ENCODE measurements at places on chromosomes 16 and 17. TPM values are rescaled to one million over a fixed set of nuclear protein-coding genes. Genes with fewer than 3 reads are reported as not detected.

TMEM235 gene
- total RNA-seq, result not detected

CCDC57 gene
- 88.7 TPM for total RNA-seq

NPTX1 gene
- not detected for total RNA-seq

KRT33A gene
- total RNA-seq, result not detected

KATNB1 gene
- 25.9 TPM for total RNA-seq

GRCh38 chr16:49459953-49460735 lies 86.5 kb downstream of the C16orf78 start:
- no peak for DNase-seq

DNA sequence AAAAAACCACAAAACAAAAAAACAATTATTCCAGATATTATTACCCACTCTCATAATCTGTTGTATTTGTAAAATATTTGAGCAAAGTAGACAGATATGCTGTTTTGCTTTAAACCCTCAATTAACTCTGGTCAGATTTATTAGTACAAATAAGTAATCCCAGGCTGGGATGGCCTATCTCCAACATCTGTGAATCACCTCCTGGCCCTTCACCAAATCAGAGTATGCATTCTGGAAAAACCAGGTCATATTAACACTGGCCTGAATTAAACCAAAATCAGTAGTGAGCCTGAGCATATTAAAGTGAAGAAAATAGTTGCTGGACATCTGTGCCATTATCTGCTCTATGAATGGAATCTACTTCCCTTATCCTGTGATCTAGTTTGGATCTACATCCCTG lies 41.0 kb downstream of the STAT3 start:
- DNase-seq, result no peak

- DNase-seq, result no peak
Measured at GRCh38 chr16:1539720-1540555, 6.5 kb downstream of the TMEM204 start.

DNA sequence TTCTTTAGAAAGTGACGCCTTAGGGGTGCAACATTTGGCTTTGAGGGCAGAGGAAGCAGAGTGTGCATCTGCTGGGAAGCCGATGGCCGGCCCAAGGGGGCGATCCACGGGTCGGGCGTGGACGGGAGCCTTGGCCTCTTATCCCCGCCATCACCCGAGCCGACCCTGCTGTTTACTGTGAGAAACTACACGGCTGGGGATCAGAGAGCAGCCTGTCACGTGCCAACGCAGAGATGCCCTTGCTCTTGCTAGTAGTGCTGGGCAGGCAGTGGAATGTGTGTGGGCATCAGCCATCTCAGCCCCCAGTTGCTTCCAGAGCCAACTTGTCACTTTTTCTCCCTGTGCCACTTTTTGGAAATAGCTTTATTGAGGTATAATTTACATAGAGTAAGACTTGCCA lies 26.7 kb upstream of the ITGB4 start:
- no peak for DNase-seq

- no peak for DNase-seq
Measured at GRCh38 chr16:57310801-57311200, 26.3 kb upstream of the PLLP start.

DNA sequence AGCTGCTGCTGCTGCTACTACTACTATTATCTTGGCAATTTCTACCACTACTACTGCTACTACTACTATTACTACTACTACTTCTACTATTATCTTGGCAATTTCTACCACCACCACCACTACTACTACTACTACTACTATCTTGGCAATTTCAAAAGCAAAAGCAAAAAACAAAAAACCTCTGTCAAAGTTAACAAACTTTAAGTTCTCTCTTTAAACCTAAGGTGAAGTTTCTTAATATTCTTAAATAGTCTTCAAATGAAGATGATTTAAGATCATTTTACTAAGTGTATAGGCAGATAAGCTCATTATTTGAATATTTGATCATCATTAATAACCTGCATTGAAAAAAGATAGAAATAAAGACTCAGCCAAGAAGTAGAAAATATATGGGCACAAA lies 118.5 kb downstream of the BRIP1 start:
- DNase-seq, result no peak

- DNase-seq, result no peak
Measured at GRCh38 chr17:5181509-5182305, 10.0 kb downstream of the ZNF594 start.

GRCh38 chr16:61892531-61892930 lies 143.7 kb downstream of the CDH8 start:
- DNase-seq, result no peak

DNA sequence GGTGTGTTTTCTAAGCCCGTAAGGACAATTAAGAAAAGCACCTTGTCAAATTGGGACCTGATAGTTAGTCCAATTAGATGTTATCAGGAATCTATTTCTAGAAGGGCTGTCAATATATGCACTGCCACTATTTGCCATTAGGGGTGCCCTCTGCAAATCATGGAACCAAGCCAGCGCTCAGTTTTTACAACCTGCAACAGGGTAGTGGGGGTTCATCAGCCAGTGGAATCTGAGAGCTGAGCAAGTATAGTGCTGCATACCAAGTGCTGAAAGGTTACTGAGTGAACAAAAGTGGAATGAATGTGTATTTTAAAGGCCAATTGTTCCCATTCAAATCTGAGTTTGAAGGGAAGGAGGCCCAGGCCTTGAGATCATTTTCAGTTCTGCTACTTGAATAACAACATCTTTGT lies 10.4 kb downstream of the PRR11 start:
- DNase-seq, result peak; percentile 49

DNA sequence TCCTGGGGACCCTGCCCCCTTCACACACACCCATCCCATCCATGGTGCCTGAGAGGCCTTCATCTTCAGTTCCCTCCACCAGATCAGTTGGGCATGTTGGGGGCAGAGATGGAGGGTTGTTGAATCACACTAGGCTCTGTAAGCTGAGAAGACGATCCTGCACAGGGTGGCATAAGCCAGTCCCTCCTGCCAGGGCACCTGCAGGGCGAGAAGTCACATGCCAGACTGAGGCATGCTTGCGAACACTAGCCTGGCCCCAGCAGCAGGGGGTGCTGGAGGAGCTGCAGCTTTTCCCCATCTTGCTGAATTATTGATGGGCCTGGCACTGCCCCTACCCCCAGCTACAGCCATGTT lies 6.1 kb upstream of the TBX2 start:
- no peak for DNase-seq

GRCh38 chr17:65536573-65537342 lies 24.7 kb downstream of the AXIN2 start:
- DNase-seq, result no peak

- DNase-seq, result no peak
Measured at GRCh38 chr17:57555636-57556175, 189.4 kb downstream of the CCDC182 start.

DNA sequence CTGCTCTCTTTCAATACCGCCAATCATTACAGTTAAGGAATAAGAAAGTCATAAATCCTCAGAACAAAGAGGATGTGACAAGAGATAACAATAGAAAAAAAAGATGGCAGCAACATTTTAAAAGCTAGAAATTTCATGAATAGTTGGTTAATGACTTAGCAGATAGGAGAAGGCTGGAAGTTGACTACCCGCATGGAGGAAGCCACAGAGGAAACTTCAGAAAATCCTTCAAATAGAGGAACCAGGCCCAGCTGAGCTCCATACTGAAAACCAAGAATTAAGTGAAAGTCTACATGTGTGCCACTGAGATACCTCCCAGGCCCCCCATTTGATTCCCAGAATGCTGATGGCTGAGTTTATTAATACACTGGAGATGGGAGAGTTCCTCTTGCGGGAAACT lies 109.3 kb downstream of the GSG1L start:
- DNase-seq, result no peak

DNA sequence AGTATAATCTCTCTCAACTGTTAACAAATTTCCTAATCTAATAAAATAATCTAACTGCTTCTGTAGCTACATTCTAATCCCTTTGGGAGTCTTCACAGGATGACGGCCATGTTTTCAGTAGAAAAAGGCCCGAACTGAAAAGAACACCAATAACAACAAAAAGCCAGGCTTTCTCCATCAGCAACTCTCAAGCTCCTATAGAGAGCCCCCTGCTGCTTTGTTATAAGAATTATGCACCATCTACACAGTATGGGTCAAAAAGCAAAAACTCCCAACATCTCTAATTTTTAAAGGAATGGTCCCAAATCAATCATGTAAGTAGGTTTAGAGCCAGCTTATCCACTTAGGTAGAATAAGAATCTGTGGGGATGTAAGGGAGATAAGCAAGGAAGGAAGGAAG lies 163.6 kb upstream of the C17orf78 start:
- DNase-seq, result no peak

GRCh38 chr17:39607851-39608130 lies at the start of gene NEUROD2:
NEUROD2 (minus strand) TSS chr17:39607920; CDS start chr17:39606599, 1,321 bp downstream.
- no peak for DNase-seq

GRCh38 chr17:10613775-10614513 lies 43.2 kb downstream of the MYH3 start:
- no peak for DNase-seq

GRCh38 chr17:1638171-1638590 lies 7.4 kb downstream of the SCARF1 start:
- no peak for DNase-seq

Data from CD4-positive, alpha-beta memory T cell (primary cell).